ENCODE measurements at places on chromosomes 5 and 9.

DNA sequence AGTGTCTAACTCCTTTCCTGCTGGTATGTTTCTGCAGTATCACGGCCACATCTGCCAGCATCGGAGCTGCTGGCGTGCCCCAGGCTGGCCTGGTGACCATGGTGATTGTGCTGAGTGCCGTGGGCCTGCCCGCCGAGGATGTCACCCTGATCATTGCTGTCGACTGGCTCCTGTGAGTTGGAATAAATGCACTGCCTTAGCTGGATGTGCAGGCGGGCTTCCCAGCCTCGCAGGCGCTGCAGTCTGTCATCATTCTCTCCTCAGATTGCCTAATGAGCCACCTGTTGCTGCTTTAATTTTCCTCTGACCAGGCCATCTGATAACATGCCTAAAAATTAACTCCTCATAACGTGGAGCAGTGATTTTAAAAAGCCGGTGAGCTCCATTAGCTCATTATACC is 79.1 kb upstream of the PLPP6 start:
- H3K27ac ChIP-seq = no peak overlapping the region
- H3K36me3 ChIP-seq = no peaks in the 10 kb centered on the region
- DNase-seq = no peak
- peaks cover 8% of the 10 kb centered on the region for H3K4me1 ChIP-seq
- no peak overlapping the region for H3K4me3 ChIP-seq
- H3K27me3 ChIP-seq = no peaks in the 10 kb centered on the region

GRCh38 chr5:40616781-40617180 is 62.9 kb upstream of the PTGER4 start:
- no peak overlapping the region for H3K27ac ChIP-seq
- no peak for DNase-seq
- no peaks in the 10 kb centered on the region for H3K27me3 ChIP-seq

DNA sequence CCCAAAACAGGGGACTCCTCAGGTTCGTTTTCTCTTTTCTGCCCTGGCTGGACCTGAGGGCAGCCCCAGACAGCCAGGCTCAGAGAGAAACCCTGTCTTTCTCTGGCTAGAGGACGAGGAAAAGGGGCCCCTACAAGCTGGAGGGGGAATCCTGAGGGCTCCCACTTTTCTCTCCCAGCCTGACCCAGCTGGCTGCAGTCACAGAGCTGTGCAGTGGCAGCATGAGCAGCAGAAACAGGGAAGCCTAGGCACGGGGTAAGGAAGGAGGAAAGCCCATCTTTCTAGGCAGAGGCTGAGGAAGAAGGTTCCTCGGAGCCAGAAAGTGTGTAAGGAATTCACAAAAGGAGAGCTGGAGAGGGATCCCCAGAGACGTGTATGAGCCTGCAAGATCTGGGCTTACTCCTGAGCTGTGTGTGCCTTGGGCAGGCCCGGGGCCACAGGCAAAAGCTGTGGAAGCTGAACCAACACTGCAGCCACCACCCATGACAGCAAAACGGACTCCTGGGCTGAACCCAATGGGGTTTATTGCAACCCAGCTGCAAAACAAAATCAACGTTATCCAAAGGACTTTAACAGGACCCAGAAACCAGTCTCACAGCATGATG is 16.2 kb downstream of the CAMSAP1 start:
- no peak overlapping the region for H3K27ac ChIP-seq
- H3K4me3 ChIP-seq = no peak overlapping the region
- peaks cover 57% of the 10 kb centered on the region for H3K4me1 ChIP-seq
- H3K27me3 ChIP-seq = no peaks in the 10 kb centered on the region
- no peak for DNase-seq

GRCh38 chr5:96660971-96661854 is 963 bp upstream of the CAST start:
- H3K4me1 ChIP-seq = peaks cover 53% of the 10 kb centered on the region
- H3K27me3 ChIP-seq = no peaks in the 10 kb centered on the region
- peak overlapping the region; percentile 96 for H3K4me3 ChIP-seq

DNA sequence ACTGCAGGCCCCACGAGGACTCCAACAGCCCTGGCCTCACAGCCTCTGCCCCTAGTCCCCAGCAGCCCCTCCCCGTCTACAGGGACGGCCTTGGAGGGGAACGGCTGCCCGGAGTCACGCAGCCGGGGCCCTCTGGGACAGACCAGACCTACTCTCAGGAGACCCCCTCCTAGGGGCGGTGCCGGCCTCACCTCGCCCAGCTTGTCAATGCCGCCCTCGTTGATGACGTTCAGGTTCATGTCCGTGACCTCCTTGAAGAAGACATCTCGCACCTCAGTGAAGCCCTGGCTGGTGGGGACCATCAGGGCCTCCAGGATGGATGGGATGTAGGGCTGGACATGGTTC is 58.6 kb downstream of the LRSAM1 start:
- H3K27ac ChIP-seq = no peak overlapping the region
- DNase-seq = no peak
- H3K27me3 ChIP-seq = no peaks in the 10 kb centered on the region

GRCh38 chr9:133707763-133708245 is 30.3 kb downstream of the SARDH start:
- peak; percentile 43 for DNase-seq
- H3K36me3 ChIP-seq = no peaks in the 10 kb centered on the region
- peaks cover 42% of the 10 kb centered on the region for H3K27me3 ChIP-seq
- no peak overlapping the region for H3K4me3 ChIP-seq
- H3K4me1 ChIP-seq = peaks cover 14% of the 10 kb centered on the region

DNA sequence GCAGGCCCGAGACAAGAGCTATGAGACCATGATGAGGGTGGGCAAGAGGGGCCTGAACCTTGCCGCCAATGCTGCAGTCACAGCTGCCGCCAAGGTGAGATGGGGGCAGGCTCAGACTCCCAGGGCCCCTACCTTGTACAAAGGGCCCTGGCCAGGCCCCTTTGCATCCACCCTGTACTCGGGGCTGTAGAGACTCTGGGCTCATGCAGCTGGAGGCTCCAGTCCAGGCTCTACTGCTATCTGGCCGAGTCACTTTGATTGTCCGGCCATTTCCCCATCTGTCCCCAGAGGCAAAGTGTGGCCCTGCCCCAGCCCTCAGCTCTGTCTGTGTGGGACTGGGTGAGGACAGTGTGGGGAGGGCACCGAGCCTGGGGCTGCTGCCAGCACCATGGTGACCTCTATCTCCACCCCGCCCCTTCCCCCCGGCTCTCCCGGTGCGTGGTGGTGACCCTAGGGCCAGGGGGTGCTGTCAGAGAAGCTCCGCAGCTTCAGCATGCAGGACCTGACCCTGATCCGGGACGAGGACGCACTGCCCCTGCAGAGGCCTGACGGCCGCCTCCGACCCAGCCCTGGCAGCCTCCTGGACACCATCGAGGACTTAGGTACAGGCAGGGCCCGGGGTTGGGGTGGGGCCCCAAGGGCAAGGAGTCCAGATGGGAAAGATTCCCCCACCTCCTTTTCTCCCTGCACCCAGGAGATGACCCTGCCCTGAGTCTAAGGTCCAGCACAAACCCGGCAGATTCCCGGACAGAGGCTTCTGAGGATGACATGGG is 6.1 kb downstream of the REEP2 start:
- no peak for DNase-seq
- H3K4me3 ChIP-seq = no peak overlapping the region
- no peaks in the 10 kb centered on the region for H3K27me3 ChIP-seq
- no peak overlapping the region for H3K27ac ChIP-seq
- H3K4me1 ChIP-seq = peaks cover 9% of the 10 kb centered on the region

GRCh38 chr9:97220894-97221477 is 86.5 kb upstream of the CCDC180 start:
- H3K4me1 ChIP-seq = peaks cover 14% of the 10 kb centered on the region
- peaks cover 49% of the 10 kb centered on the region for H3K27me3 ChIP-seq
- no peak for DNase-seq
- peak overlapping the region; percentile 39 for H3K4me3 ChIP-seq
- H3K36me3 ChIP-seq = no peaks in the 10 kb centered on the region

GRCh38 chr5:72284559-72285423 is 35.2 kb downstream of the MRPS27 start:
- no peaks in the 10 kb centered on the region for H3K27me3 ChIP-seq
- no peak overlapping the region for H3K4me3 ChIP-seq
- DNase-seq = no peak
- H3K27ac ChIP-seq = no peak overlapping the region
- H3K4me1 ChIP-seq = peaks cover 31% of the 10 kb centered on the region

GRCh38 chr9:126155756-126156664 is 170.6 kb upstream of the MVB12B start:
- peaks cover 30% of the 10 kb centered on the region for H3K27me3 ChIP-seq
- no peaks in the 10 kb centered on the region for H3K36me3 ChIP-seq
- peaks cover 3% of the 10 kb centered on the region for H3K4me1 ChIP-seq
- H3K4me3 ChIP-seq = no peak overlapping the region

- no peaks in the 10 kb centered on the region for H3K27me3 ChIP-seq
- peaks cover 17% of the 10 kb centered on the region for H3K4me1 ChIP-seq
- no peak for DNase-seq
- H3K36me3 ChIP-seq = peaks cover 100% of the 10 kb centered on the region
- no peak overlapping the region for H3K4me3 ChIP-seq
Observed at GRCh38 chr5:150045549-150045948, 40.8 kb downstream of the CSF1R start.

DNA sequence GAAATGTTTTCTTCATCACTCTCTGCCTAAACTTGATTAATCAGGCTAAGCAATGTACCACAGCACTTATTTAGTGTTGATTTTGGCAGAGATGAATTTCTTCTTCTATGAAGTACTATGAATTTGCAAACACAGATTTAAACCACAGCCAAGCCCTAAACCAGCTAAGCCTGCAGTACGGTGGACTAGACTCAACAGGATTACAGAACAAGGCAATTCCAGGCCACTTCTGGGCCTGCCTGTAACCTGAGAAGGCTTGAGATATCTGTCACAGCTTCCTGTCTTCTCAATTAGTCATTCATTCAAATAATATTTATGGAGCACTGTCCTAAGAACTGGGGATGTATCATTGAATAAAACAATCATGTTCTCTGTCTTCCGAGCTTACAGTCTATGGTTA is 32.4 kb upstream of the CAST start:
- no peaks in the 10 kb centered on the region for H3K36me3 ChIP-seq
- DNase-seq = no peak
- peaks cover 37% of the 10 kb centered on the region for H3K4me1 ChIP-seq
- peak overlapping the region; percentile 72 for H3K27ac ChIP-seq
- no peaks in the 10 kb centered on the region for H3K27me3 ChIP-seq

DNA sequence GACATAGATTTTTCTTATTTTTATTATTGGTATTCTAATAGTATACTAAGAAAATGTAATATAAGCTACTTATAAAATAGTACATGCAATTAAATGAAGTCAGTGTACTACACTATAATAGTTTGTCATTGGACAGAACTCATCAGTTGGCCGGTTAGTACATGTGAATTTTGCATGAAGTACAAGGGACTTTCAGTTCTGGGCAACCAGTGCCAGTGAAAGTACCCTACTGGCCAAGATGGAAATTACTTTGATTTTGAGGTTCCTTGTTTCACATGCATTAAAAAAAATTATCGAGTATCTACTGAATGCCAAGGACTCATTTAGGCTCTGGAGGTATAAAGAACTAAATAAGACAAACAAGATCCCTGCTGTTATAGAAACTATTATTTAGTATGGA is 213.4 kb upstream of the ELL2 start:
- no peaks in the 10 kb centered on the region for H3K36me3 ChIP-seq
- no peak overlapping the region for H3K4me3 ChIP-seq
- H3K27me3 ChIP-seq = no peaks in the 10 kb centered on the region
- no peak for DNase-seq

GRCh38 chr5:132386644-132387286 is 17.3 kb downstream of the SLC22A5 start:
- H3K4me1 ChIP-seq = peaks cover 60% of the 10 kb centered on the region
- no peaks in the 10 kb centered on the region for H3K27me3 ChIP-seq
- peak; percentile 84 for DNase-seq
- H3K4me3 ChIP-seq = no peak overlapping the region
- no peaks in the 10 kb centered on the region for H3K36me3 ChIP-seq
- peak overlapping the region; percentile 84 for H3K27ac ChIP-seq

DNA sequence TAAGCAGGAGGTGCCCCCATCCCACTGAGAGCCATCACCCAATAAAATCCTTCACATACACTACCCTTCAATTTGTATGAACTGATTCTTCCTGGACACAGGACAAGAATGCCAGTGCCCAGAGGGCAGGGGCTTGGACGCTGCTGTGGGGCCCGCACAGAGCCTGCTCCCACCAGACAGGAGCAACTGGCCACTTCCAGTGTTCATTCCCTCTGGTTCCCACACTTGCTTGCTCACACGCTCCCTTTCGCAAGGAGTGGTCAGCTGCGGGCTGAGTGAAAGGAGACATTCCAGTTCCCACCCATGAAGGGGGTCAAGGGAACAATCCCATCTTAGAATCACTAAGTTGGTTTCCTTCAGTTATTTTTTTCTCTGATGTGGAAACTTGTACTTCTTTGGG is 314.5 kb upstream of the ACO1 start:
- no peaks in the 10 kb centered on the region for H3K36me3 ChIP-seq
- no peak overlapping the region for H3K4me3 ChIP-seq
- no peaks in the 10 kb centered on the region for H3K27me3 ChIP-seq
- DNase-seq = no peak

All from suprapubic skin (tissue), 4 donors.